ENCODE measurements at places on chromosomes 16 and 17.

DNA sequence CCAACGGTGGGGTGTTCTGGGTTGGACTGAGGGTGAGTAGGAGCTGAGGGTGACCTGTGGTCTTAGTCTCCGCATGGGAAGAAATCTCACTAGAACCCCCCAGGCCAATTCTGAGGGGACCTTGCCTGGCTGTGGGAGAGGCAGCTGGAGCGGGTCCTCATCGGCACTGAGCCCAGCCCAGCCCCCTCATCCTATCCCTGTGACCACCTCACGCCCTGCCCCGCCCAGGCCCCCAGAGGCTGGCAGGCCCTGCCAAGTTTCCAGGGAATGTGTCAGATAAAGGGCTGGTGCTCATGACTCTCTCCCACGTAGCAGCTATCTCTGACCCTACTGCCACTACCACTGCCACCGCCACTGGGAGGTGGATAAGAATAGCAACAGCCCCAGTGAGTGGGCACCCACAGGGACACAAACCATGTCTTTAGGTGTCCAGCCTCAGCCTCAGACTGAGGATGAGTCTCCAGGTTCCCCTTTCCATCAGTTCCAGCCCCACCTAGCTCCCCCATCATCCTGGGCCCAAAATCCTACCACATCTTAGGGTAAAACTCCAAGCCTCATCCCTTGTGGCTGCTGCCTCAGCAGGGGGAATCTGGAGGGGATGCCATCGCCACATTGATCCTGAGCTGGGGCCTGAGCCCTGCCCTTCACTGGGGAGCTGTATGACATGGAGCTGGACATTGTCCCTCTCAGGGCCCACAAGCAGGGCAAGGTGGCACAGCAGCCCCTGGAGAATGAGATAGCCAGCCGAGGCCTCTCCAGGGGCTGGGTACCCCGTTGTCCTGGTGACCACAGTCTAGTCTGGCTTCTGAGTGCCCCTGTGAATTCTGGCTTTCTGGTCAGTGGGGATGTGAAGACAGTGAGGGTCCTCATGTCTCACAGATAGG, 14.9 kb downstream of the CDH16 start:
- no peak for DNase-seq

DNA sequence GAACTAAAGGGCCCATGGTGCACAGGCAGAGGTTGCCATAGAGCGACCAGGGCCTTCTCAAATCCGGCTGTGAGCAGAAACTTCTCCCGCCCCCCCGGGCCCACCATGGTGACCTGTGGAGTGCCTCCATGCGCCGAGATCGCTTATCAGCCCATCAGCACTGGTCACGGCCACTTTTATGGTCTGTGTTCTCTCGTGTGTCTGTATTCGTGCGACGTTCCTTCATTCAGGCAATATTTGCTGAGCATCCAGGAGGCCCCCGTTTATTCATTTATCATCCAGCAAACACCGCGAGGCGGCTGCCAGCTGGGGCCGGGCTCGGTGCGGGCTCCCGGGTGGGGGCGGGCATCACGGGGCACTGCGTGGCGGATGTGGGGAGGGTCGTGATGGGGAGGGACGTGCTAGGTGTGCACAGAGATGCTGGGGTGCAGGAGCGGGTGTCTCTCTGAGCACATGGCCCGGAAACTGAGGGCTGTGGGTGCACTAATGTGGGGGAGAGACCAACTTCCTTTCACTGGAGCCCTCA, 88.0 kb upstream of the CBX4 start:
- no peak for DNase-seq

- no peak for DNase-seq
Observed at GRCh38 chr17:14429084-14429483, 128.2 kb downstream of the HS3ST3B1 start.

- peak; percentile 47 for DNase-seq
Observed at GRCh38 chr16:55711959-55712876, 56.4 kb downstream of the SLC6A2 start.

Measured in endothelial cell of umbilical vein (primary cell).